Activated CD8-positive, alpha-beta memory T cell treated with anti-CD3 and anti-CD28 coated beads, Interleukin-2, amount 50 U/mL, for 48 hours (primary cell): ENCODE measurements at places on chromosomes 3 and 15.

DNA sequence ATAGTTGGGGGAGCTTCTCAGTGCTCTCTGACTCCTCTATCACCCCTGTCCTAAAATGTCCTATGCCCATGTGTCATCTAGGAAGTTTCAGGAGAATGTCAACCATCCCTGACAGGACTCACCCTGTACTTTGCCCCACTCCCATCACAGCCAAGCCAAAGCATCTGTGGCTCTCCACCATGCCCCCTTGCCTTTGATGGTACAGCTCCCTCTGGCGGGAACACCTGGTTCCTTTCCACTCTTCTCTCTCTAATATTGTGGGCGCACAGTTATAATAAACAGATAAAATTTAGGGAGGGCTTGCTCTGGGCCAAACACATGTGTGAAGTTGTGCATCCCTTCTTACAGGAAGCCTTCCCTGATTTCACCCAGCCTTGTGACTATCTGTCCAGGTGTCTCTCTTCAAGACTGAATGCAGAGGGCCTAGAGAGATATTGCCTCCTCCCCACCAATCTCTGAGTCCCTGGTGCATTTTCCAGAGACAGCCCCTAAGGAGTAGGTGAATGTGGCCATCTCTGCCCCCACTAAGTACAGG lies 62.8 kb downstream of the ISG20 start:
- no peak for DNase-seq

- no peak for DNase-seq
These were observed 82.0 kb upstream of the XXYLT1 start for GRCh38 chr3:195352895-195353488.

- DNase-seq, result no peak
These were observed 41.0 kb downstream of the AQP9 start for GRCh38 chr15:58179206-58179605.

- no peak for DNase-seq
These were observed 87.7 kb downstream of the REC114 start for GRCh38 chr15:73530649-73531048.

GRCh38 chr3:114586119-114586518 lies 292.3 kb downstream of the TIGIT start:
- DNase-seq, result no peak

- no peak for DNase-seq
These were observed 5.9 kb downstream of the ATP8B4 start for GRCh38 chr15:50113187-50113505.

DNA sequence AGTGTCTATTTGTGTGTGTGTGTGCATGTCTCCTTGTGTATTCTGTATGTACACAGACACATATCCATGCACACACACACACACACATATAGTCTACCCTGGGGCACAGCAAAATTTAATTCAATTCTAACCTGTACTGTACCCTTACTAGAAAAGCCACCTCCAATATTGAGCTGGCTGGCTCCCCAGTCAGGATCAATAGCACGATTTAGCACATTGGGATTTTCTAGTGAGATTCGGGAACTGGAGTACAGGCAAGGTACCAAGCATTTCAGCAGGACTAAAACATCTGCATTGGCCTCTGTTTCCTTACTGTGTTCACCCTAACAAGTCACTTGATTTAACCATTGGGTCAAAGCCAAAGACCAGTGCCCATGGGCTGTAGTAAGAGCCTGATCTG lies 13.2 kb downstream of the FSTL1 start:
- no peak for DNase-seq

DNA sequence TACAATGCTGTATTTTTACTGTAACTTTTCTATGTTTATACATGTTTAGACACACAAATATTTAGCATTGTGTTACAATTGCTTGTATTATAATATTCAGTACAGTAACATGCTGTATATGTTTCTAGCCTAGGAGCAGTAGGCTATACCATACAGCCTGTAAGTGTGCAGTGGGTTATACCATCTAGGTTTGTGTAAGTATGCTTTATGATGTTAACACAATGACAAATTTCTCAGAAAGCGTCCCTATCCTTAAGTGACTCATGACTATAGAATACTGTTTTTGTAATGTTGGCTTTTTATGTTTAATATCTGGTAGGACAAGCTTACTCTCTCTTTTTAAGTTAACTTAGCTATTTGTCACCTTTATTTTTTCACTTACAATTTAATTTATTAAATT lies 127.5 kb upstream of the THRB start:
- no peak for DNase-seq

- DNase-seq, result no peak
These were observed 133.8 kb downstream of the EPHB1 start for GRCh38 chr3:134928819-134929218.

DNA sequence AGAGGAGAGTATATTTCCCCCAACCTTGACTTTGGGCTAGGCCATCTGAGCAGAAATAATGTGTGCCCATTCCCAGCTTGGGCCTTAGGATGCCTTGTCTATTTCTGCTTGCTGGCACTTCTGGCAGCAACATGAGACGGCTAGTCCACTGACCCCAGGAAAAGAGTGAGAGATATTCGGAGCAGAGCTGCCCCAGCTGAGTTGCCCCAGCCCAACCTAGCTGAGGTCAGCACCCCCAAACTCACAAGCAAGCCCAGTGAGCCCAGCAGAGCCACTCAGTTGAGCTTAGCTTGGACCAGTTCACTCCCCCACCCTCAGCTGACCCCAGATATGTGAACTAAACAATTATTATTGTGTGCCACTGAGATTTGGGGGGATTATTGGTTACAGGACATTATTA lies 20.2 kb downstream of the ITGA11 start:
- peak; percentile 28 for DNase-seq

DNA sequence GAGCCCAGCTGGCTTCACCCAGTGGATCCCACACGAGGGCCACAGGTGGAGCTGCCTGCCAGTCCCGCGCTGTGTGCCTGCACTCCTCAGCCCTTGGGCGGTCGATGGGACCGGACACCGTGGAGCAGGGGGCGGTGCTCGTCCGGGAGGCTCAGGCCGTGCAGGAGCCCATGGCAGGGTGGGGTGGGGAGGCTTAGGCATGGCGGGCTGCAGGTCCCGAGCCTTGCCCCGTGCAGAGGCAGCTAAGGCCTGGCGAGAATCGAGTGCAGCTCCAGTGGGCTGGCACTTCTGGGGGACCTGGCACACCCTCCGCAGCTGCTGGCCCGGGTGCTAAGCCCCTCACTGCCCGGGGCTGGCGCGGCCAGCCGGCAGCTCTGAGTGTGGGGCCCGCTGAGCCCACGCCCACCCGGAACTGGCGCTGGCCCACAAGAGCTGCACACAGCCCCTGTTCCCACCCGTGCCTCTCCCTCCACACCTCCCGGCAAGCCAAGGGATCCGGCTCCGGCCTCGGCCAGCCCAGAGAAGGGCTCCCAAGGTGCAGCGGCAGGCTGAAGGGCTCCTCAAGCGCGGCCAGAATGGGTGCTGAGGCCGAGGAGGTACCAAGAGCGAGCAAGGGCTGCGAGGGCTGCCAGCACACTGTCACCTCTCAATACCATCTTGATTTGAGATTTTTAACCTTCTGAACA lies 121.4 kb downstream of the EPHB1 start:
- DNase-seq, result no peak

DNA sequence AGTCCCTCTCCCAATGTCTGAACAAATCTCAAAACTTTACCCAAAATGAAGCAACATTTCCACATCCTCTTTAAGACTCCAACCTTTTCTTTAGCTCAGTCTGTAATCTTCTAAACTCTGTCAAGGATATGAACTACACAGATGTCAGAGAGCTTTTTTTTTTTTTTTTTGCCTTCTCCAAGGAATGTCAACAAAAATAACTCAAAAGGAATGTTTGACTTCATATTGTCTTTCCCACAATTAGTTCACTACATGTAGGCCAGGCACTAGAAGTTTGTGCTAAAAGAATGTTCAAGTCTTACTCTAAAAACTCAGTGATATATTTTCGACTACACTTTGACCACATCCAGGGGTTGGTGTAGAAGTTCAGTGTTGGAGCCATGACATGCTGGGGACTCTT lies 37.1 kb downstream of the ADAMTS9 start:
- DNase-seq, result no peak

- DNase-seq, result no peak
These were observed 44.1 kb downstream of the C3orf20 start for GRCh38 chr3:14719006-14719405.

- DNase-seq, result no peak
These were observed 844.7 kb downstream of the DIPK2A start for GRCh38 chr3:144816323-144816722.

DNA sequence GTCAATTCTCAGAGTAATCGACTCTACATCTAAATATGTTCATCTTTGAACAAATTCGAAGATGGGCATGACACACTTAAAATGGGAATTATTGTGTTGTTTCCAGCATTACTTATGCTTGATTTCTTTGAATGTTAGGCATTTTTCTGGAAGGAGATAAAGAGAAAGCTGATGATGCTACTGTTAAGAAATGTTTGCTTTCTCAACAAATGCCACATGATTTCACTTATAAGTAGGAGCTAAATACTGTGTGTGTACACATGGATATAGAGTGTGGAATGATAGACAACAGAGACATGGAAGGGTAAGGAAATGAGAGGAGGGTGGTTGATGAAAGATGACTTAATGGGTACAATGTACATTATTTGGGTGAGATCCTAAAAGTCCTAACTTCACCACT lies 400.9 kb downstream of the TBL1XR1 start:
- no peak for DNase-seq

GRCh38 chr3:19220311-19220710 lies 72.0 kb downstream of the KCNH8 start:
- no peak for DNase-seq

- peak; percentile 54 for DNase-seq
These were observed 136.0 kb upstream of the CCDC54 start for GRCh38 chr3:107241217-107241616.
